Renal pelvis (tissue), 12 donors: ENCODE measurements at places on chromosomes 13 and 19.

- no peak for DNase-seq
Measured at GRCh38 chr19:50827476-50827875, 3.9 kb upstream of the KLK1 start.

GRCh38 chr19:52665529-52665928 lies 27.4 kb upstream of the ZNF83 start:
- DNase-seq: no peak

DNA sequence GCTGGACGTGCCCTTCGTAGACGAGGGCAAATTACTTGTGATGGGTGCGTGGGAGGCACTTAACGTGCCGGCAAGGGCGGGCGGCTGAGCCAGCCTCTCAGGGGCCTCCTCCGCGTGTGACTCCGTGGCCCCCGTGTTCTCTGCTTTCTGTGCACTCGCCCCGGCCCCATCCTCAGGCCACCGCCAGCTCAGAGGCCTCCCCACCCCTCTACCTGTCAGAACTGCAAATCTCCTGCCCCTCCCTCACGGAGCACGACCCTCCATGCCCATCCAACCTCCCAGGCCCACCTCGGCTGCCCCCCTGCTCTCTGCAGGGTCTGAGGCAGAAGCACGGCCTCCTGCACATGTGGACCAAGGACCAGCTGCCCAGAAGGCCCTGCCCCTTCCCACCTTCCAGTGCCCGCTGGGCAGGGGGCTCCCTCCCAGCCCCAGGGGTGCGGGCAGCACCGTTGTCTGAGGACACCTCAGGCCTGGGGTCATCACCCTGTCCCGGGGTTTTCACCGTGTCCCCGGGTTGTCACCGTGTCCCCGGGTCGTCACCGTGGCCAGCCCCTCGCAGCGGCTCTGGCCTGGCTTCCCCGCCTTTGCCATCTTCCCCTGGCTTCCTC lies 44.5 kb downstream of the TMEM255B start:
- DNase-seq: no peak

- DNase-seq: peak; percentile 95
Measured at GRCh38 chr19:4065430-4066175, 1.1 kb downstream of the ZBTB7A start.

DNA sequence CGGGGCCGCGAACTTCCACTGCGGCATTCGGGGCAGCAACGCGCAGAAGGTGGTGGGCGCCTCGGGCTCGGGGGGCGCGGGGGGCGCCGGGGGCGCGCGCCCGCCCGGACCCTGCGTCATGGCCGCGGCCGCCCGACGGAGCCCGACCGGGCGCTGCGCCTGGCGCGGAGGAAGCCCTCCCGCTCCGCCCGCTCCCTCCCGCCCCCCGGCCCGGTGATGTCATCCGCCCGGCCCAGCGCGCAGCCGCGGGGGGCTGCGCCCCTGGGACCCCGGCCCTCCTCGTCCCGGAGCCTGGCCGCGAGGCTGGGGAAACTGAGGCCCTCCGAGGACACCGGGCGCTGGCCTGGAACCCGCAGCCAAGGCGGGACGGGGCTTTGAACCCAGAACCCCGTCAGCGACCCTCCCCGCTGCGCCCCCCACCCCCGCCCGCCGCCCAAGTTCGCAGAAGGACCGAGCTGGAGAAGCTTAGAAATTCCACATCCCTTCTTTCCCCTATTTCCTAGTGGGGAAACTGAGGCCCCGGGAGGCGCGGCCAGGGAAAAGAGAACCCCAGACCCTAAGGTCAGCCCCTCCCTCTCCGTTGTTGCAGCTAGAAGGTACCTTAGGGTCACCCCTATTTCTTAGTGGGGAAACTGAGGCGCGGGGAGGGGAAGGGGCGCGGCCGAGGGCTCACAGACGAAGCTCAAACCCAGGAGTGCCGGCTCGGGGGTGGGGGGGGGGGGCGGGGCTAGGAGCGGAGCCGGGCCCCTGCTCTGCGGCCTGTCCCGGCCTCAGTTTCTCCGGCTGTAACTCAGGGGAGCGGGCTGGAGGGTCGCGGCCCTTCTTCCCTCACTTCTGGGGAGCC lies at the start of gene SHC2:
SHC2 (minus strand) TSS at position 157 of the 844 bp plus-strand sequence; CDS start at position 120, 37 bp downstream.
- DNase-seq: peak; percentile 54

GRCh38 chr19:47704024-47704423 lies 9.2 kb upstream of the EHD2 start:
- DNase-seq: no peak
